NCI-H1436 treated with DMSO at 0.1 percent for 48 hours (cell line): ENCODE measurements at places on chromosomes 12 and 14.

DNA sequence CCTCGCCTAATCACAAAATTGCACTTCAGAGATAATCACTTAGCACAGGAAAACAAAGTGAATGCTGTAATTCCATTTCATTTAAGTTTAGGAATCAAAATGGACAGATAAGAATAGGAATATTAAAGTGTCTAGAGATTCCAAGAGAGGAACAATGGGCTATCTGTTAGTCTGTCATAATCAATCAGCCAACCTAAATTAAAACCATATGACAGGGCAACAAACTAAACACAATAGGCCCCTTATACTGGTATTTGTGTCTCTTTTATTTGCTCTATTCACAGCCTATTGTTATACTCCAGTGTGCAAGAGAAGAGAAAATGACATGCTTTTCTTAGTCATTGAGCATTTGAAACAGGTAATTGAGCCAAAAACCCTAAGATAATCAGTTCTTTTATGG, 259.4 kb downstream of the PRKD1 start:
- DNase-seq, result peak; percentile 58

GRCh38 chr12:5442251-5443006, 10.5 kb downstream of the NTF3 start:
- no peak for DNase-seq

DNA sequence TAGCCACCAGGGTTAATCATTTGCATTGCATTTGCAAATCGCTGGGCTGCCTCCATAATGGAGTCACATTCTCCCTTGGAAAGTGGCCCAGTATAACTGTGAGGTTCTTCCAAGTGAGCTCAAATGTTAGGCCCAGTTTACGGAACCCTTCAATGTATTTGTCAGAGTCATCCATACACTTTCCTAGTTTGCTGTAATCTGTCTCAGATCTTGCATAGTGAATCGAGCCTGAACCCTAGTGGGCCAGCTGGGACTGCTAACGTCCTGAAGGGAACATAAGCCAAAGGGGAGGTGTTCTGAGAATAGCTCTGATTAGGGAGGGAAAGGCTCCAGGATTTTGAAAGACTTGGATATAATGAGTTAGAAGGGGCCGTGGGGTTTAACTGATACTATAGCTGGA, 406.3 kb downstream of the SLC6A15 start:
- no peak for DNase-seq

DNA sequence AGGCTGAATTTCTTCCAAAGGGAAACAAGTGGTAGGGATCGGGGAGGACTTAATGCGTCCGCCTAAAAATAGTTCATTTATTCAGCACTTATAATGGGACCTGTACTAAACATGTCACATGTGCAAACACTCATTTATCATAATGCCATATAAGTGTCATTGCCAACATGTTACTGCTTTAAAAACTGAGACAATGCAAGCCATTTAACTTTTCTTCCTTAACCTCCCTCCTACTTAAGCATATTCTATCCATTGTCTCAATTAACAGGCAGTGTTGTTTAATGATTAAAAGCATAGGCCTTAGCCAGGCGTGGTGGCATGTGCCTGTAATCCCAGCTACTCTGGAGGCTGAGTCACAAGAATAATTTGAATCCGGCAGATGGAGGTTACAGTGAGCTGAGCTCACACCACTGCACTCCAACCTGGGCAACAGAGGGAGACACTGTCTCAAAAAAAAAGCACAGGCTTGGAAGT, 13.5 kb upstream of the SCFD1 start:
- DNase-seq, result no peak

DNA sequence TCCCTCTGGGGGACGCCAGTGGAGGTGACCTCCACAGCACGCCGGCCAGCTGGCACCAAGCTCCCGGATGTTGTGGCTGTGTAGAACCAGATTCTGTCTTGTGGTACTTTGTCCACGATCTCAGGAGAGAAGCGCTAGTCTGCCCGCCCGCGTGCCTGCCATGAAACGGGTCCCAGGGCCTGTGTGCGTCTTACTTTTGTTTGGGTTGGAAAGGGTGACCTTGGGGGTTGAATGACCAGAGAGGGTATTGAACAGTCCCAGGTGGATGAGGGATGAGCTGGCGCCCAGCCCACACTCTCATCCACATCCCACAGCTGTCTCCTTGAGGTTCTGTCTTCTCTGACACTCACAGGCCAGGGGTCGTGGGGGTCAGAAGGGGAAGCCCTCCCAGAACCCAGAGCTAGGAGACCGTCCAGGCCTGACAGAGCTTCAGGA, 78.3 kb downstream of the WDR20 start:
- no peak for DNase-seq

GRCh38 chr12:128944956-128945355, 91.7 kb downstream of the GLT1D1 start:
- no peak for DNase-seq

DNA sequence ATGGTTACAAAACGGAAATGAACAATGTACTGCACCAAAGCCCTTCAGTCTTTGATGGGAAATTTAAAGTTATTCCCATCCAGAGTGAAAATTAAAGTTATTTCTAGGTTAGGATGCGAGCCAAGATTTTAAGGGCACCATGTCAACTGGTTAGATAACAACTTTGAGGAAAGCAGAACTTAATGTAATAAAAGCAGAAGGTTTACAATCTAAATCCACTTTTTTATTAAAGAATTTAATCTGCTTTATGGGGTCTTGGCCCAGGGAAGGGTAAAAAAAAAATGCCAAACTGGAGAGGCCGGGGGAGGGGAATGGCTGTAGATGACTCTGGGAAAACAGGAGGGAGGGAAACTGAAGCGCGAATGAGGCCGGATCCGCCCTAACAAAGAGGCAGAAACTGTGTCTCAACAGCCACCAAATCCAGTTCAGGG, 108.2 kb upstream of the ATF7IP start:
- DNase-seq, result no peak

DNA sequence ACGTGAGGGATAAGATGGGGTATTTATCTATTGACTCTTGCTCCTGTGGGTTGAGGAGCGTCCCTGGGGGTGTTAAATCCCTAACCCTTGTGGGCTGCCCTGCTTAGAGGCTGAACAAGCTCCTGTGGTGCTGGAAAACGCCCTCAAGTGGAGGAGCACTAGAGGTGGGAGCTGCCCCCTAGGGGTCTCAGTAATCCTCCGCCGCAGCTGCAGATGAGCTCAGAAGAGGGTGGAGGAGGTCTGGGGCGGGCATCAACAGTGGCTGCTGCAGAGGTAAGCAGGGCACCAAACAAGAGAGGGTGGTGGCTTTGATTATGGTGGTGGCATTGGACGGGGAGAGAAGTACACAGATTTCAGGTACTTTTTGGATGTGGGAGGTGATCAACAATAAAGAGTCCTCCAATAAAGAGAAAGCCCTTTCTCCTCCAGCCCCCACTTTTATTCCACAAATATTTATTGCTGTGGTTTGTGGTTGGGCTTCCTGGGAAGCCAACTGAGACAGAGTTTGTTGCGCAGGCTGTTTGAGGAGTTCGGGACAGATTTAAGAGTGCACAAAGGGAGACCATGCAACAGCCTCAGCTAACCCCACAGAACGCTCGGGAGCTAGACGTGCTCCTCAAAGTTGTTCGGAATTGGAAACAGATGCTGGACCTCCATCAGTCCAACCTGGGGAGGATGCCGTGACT, 179.9 kb downstream of the ADCK1 start:
- DNase-seq, result no peak

GRCh38 chr12:21476949-21477348, 24.5 kb downstream of the RECQL start:
- no peak for DNase-seq

DNA sequence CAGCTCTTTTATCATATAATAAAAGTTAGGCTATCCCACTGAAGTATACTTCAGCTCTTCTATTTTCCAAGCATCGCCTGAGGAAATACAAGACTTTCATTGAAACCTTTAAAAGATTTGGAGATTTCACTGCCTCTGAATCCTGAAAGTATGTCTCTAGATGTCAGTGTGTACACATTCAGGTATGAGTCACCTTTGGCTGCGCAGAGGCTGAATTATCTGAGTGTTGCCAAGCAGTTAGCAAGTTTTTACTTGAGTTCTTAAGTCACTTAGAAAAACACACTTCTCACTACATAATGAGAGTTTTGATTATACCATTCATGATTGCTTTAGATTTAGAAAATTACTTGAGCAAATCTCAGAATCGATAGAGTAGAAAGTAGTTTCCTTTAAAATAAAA, 210.3 kb downstream of the TMTC2 start:
- no peak for DNase-seq

DNA sequence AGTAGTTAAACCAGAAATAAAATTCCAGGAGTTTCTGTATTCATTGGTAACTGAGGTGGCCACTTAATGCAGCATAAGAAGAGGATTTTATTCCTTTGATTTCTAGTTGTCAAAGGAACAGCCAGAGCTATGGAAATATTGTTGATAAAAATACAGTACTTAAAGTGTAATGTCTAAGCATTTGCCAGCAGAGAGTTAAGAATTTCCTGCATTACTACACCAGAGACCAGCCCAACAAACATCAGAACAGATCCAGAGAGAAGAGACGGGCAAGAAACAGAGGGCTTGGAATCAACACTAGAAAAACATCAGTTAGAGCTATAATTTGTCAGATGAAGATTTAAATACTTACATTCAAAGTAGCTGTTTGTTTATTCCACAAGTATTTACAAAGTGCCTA, 77.9 kb downstream of the ST8SIA1 start:
- DNase-seq, result no peak

DNA sequence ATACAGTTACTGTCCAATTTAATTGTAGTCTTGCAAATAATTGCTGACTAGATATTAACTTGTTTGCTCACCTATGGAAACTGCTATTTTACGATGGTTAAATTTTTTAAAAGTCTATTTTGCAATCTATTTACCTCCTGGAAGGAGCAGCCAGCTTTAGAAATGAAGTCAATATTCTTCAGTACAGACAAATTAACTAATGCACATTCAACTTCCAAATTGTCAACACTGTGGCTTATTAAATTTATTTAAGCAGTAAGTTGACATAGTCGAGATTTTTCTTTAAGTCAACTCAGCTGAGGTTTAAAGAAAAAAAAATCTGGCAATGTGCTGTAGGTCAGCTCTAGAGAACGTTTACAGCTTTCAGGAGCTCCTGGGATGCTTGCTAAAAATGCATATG, 221.2 kb downstream of the SSPN start:
- DNase-seq, result no peak

DNA sequence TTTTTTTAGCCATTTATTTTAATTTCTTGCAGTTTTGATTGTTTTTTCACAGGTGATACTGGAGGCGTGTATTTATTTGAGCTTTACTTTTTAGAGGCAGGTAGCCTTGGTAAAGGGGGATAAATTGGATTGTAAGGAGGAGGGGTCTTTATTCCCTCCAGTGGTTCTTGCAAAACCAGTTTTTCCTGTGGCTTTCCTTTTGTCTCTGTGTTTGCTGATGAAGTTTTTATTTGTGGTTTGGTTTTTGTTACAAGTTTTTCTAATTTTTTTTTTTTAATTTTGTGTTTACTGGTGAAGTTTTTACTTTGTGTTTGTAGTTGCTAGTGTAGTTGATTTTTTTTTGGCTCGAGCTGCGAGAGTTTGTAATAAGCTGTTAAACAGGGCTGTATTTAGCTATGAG, 278.5 kb downstream of the PRKD1 start:
- no peak for DNase-seq

DNA sequence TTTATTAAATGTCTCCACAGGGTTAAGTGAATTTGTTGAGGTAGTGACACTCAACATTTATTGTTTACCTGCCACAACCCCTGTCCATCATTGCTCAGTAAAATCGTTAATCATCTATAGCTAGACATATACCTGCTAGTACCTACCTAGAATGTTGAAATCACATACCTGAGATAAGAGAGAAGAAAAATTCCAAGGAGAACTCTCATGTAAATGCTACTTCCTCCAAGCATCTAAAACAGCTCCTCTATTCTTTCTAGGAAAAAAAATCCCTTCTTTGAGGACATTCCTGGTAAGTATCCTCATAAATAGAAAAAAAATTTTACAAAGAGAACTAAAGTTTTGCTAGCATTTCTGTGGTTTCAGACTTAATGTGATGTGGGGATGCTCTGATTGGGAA, 325.1 kb downstream of the DAD1 start:
- DNase-seq, result no peak

GRCh38 chr12:93520454-93520853, 52.0 kb upstream of the SOCS2 start:
- no peak for DNase-seq

DNA sequence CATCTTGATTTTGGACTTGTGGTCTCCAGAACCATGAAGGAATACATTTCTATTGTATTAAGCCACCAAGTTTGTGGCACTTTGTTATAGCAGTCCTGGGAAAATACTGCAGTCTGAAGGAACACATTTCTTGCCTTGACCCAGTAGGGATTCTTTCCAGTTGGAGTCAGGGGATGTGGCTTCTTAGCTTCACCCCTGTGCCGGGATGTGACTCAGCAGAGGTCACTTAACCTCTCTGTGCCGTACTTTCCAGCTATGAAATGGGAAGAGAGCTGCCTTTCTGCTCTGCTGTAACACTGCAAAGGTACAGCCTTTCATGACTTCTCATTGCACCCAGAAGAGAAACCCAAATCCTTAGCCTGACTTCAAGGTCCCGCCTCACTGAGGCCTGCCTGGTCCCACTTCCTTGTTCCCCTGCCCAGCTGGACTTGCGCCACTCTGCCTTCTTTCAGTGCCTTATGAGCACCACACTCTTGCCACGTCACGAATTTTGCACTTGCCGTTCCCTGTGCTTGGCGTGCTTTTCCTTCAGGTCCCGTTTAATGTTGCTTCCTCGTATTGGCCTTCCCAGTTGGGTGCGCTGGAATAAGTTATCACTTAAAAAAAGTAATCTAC, 24.2 kb downstream of the CHST11 start:
- no peak for DNase-seq

DNA sequence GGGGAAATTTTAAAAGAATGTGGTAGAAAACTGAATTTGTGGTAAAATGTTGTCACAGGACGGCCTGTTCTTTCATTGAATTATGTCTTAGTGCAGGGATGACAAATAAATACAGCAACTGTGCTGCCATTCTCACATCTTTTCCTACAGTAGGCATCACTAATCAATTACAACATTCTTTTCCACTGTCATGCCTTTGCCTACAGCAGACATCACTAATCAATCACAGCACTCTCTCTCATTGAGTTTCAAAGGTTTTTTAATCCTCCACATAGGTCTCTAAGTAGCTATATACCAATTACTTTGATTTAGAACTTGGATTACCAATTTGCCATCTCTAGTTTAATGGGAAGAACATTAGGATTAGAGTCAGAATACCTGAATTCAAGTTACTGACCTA, 30.1 kb downstream of the NTF3 start:
- no peak for DNase-seq

DNA sequence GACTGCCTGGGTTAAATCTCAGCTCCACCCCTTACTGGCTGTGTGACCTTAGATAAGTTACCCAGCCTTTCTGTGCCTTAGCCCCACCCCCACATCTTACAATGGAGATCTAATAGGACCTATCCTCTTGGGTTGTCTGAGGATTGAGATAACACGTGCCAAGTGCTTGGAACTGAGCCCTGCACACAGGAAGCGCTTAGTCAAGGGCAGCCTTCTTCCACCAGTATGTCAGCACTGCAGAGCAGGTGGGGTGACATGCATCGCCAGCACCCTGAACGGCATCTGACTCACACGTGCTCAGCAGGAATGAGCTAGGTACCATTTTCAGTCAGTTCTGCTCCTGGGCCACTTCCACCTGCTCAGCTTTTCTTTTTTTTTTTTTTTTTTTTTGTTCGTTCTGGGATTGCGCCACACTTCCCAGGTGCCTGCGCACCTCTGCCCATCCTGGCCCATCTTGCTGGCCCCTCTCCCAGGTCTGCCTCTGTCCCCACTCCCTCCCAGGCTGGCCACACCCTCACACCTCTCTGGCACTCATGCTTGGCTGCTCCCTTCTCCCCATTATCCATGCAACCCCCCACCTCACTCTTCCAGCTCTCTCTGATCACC, 19.6 kb downstream of the LGMN start:
- peak; percentile 14 for DNase-seq

GRCh38 chr14:88496414-88496813, 58.4 kb downstream of the PTPN21 start:
- DNase-seq, result no peak
